Stimulated activated naive B cell treated with anti-CD40 and anti-IgM and Interleukin-4, amounts not matched to agents 10 μg/mL and 1 μg/mL and 100 μg/mL, for 72 hours (primary cell): ENCODE measurements at places on chromosomes 1 and 21.
A peak's percentile ranks its signal among the peaks of the same experiment; 100 is the strongest.

- no peak for DNase-seq
Measured at GRCh38 chr21:43273016-43273707, 104.4 kb downstream of the CRYAA start.

DNA sequence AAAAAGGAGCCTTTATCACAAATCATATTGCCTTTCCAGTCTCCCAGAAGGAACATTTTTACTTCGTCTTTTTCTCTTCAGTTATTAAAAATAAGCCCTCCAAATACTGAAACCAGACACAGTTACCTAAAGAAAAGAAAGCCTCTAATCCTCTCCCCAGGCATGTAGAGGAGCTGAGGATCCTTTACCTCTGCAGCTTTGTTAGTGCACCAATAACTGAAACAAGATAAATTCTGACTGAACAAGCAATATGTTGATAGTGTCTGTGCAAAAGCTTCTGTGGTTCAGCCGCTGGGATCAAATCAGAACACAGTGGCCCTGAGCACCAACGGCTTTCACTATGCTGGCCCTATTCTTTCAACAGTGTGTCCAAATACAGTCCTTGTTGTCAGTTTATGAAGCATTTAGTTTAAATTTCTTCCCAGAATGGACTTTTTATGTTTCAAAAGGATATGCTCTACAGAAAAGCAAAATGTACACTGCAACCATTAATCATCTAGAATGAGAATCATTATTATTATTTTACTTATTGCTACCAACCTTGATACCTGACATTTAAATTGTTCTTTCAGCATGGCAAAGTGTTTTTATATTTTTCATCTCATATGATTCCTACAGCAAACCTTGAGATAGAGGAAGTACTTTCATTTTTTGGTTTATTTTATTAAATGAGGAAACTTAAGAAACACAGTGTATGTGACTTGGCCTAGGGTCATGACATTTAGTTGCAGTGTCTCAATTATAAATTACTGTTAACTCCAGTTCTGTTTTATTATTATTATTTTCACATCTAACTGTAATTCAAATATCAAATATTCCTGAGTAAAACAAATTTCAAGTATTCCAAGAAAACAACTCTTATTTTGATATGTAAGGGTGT lies 217.9 kb downstream of the NEGR1 start:
- DNase-seq, result no peak

- no peak for DNase-seq
Measured at GRCh38 chr1:240591564-240591963, 20.4 kb downstream of the GREM2 start.

DNA sequence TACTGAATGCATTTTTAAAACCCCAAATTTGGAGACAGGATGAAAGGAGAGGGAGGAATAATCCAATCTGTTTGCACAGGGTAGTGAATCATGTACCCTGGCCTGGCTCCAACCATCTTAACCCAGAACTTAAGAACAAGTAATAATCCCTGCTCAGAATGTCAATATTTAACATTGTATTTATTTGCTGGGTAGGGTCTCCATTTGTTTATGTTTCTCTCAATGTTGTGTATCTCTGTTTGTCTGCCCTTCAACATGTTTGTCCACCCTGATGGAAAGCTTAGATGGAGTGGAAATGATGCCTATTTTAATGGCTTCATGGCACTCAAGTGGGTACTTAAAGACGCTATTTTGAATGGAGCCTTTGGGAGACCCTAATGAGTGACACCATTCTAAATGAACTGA lies 54.4 kb upstream of the CDC42BPA start:
- DNase-seq, result no peak

GRCh38 chr1:219416598-219417238 lies 196.2 kb downstream of the ZC3H11B start:
- peak; percentile 45 for DNase-seq

DNA sequence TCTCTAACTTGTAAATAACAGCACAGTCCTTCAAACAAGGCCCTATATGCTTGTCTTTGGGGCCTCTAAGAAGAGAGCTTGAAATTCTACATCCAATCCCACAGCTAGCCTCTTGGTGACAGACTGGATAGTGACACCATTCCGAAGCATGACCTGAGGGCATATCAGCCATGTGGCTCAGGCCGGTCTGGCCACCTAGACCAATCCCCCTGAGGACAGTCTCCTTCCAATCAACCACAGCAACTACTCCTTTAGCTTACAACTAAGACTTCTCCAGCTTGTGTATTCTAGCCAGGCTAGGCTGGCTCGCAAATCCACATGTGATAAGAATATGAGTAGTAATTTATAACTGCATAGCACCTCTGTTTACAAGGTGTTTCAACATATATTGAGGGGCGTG lies 14.0 kb downstream of the BCAR3 start:
- no peak for DNase-seq

- DNase-seq, result no peak
Measured at GRCh38 chr1:43968348-43968948, 1.4 kb upstream of the DPH2 start.

DNA sequence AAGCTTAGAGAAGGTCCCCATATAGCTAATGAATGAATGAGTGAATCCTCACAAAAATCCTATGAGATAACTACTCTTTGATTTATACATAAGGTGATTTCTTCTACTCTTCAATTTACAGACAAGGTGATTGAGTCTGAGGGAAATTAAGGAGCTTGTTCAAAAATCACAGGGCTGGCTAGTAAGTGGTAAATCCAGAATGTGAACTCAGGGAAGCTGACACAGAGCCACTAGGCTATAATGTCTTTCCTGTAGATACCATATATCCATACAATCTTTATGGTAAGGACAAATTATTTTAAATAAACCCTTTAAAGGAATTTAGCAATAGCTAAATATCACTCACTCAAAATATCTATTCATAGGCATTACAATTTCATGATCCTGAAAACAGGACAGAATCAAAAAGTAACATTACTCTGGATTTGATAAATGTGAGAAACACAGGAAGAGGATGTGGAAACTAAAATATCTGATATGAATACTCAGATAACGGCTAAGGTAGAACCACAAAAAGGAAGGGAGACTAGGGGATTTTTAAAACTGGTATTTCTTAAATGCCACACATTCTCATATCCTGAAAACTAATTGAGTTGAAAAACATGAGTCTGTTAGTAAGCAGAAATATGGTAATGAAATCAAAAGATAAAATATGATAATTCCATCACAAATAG lies 108.2 kb downstream of the NBPF12 start:
- no peak for DNase-seq

- peak; percentile 32 for DNase-seq
Measured at GRCh38 chr1:158117854-158118704, 62.6 kb upstream of the CD1D start.

DNA sequence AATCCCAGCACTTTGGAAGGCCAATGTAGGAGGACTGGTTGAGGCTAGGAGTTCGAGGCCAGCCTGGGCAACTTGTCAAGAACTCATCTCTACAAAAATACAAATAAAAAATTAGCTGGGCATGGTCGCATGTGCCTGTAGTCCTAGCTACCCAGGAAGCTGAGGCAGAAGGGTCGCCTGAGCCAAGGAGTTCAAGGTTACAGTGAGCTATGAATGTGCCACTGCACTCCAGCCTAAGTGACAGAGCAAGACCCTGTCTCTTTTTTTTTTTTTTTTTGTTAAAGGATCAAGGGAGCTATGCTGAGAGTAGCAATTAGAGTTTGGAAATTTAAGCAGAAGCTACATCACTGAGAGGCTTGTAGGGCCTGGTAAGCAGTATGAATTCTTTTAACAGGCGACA lies 70.9 kb downstream of the EIF4G3 start:
- DNase-seq, result no peak

- DNase-seq, result no peak
Measured at GRCh38 chr21:17858747-17859146, 39.6 kb upstream of the C21orf91 start.

DNA sequence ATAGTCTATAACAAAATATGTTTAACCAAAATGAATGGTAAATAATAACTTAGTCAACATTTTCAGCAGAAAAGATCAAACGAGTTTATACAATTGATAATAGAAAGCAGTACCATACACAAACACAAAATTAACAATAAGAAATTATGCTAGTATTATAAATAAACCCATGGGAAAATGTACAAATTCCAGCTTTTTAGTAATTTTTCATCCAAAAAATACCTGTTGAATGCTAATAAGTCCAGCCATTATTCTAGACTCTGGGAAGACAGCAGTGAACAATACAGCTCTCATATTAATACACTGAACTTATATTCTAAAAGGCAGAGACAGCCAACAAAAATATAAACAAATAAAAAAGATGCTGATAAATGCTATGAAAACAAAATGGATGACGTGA lies 66.3 kb downstream of the AKT3 start:
- DNase-seq, result no peak

- DNase-seq, result no peak
Measured at GRCh38 chr1:67004176-67004575, 49.8 kb downstream of the SLC35D1 start.

DNA sequence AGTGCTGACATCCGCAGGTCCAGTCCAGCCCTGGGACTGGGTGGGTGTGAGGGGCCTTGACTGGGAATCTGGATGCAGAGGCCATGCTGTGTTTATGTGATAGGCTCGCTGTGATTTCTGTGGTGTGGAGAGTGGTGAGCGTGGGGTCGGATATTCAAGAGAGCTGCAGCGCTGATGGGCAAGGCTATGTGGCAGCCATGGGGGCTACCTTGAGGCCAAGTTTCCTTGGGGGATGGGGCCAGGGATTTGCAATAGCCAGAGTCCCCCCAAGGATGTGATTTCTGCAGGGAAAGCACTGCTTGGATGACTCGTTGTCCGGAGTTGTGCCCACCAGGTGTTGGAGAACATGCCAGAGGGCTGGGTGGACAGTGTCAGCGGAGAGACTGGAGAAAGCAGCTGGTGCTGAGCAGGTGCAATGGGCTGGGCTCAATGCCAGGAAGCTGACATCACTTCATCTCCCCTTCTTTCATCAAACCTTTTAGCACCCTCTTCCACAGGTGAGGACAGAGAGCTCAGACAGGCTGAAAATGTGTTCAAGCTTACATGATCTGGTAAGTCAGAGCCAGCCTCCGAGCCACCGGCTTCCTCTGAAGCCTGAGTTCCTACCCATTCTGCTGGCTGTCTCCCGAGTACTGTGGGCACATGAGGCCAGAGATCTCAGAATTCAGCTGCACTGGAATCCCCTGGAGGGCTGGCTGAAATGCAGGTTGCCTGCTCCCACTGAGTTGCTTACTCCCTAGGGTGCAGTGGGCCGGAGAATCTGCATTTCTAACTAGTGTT lies 132.9 kb downstream of the RHOU start:
- no peak for DNase-seq

DNA sequence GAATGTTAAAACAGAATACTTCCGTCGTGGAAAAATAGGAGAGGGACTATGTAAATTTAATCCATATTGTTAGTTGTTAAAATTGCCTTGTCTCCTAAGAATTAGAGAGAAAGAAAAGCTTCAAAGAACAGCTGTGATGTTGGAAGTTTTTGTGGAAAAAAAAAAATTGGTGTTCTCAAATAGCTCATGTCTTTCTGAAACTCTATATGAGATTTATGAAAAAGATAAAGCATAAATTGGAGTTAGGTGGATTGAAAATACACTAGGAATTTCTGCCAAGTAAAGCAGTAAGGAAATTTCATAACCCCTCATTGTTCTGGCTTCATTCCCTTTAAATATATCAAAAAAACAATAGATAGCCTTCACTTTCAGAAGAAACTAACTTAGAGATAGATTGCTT lies 274.0 kb upstream of the ADAMTS5 start:
- no peak for DNase-seq

- DNase-seq, result no peak
Measured at GRCh38 chr1:19775317-19775716, 24.4 kb downstream of the TMCO4 start.

- DNase-seq, result no peak
Measured at GRCh38 chr1:94165843-94166242, 44.9 kb upstream of the ABCA4 start.

DNA sequence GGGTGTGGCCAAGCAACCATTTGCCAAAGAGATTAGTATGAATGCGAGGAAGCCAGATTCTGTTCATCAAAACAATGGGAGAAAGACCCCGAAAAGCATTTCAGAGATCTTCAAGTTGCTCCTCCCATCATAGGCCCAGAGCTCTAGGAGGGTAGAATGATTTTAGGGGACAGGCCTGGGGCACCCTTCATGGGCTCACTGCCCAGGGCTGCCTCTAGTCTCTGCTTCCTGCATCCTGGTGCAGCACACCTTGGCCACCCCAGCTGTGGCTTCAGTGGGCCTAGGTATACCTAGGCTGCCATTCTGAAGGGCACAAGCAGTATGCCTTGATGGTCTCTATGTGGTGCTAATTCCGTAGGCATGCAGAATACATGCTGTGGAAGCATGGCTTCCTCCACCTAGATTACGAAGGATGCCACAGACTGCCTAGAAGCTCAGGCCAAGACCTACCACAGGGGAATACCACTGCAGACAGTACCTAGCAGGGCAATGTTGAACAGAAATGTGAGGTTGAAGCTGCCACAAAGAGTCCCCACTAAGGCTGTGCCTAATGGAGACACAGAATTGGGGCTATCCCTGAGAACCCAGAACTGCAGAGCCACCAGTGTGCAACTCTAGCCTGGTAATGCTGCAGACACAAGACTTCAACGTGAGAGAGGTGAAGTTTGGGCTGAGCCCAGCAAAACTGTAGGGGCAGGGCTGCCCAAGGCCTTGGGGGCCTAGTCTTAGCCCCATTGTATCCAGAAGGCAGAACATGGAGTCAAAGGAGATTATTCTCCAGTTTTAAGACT lies 158.8 kb downstream of the CLIC6 start:
- DNase-seq, result no peak

GRCh38 chr1:178271471-178271870 lies 177.6 kb downstream of the RASAL2 start:
- DNase-seq, result no peak

- DNase-seq, result no peak
Measured at GRCh38 chr1:115726161-115726560, 42.4 kb downstream of the CASQ2 start.

DNA sequence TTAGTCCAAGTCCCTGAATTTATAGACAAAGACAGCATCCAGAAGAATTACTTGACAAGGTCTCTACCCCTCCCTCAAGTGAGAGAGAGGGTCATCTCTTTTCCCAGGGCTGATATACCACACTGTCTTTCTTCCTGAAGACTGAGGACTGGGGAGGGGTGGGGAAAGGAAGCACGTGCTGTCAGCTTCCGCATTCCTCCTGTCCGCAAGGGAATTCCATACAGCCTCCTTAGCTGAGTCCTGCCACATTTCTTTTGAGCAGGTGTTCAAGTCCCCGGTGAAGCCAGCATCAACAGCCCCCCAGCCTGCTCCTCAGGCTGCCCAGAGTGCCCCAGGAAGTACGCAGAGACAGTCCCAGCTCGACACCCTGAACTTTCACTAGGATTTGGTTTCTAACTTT lies 34.2 kb downstream of the PCAT6 start:
- DNase-seq, result no peak
